ENCODE measurements at places on chromosomes 6 and 20.

GRCh38 chr20:33250666-33251065 is 14.9 kb downstream of the BPIFA1 start:
- DNase-seq, result no peak

- DNase-seq, result no peak
Measured at GRCh38 chr20:14757728-14758127, 420.3 kb upstream of the FLRT3 start.

DNA sequence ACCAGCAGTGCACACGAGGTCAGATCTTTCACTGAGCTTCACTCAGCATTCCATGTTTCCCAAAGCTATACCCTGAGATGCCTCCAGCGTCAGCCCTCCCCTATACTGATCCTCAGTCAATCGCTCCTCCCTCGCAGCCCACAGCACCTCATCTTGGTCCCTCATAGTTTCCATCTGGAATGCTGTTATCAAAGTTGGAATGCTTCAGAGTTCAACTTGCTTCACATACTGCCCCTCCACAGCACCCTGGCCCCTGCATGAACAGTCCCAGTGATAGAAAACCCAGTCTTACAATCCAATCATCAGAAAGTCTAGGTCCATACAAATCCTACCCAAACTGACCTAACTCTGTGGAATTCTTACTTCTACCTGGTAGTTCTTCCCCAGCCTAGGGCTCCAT is 20.0 kb downstream of the SPAG4 start:
- DNase-seq, result no peak

GRCh38 chr20:14198416-14198815 is 139.0 kb downstream of the FLRT3 start:
- no peak for DNase-seq

- no peak for DNase-seq
Measured at GRCh38 chr20:38075161-38075998, 41.8 kb downstream of the RPRD1B start.

- DNase-seq, result no peak
Measured at GRCh38 chr6:125923366-125923877, 33.1 kb upstream of the HINT3 start.

- no peak for DNase-seq
Measured at GRCh38 chr20:37204056-37204455, 24.7 kb upstream of the MROH8 start.

GRCh38 chr6:42199106-42199981 is 4.6 kb upstream of the GUCA1B start:
- no peak for DNase-seq

- DNase-seq, result no peak
Measured at GRCh38 chr6:92706976-92707375, 712.4 kb downstream of the EPHA7 start.

DNA sequence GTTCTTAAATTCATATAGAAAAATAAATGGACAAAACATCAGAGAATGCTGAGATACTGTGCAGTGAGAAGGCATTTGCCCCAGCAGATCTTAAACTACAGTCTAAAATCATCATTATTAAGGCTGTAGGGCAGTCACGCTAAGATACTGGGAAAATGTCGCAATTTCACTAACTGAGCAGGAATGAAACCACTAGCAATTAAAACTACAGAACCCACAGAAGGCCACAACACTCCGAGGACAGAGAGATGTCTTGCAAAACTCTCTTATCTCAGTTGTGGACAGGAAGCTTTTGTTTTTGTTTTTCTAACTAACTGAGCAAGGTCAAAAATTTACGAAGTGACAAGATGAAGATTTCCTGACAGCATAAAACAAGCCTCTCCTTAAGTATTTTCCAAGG is 18.2 kb downstream of the GNAS-AS1 start:
- DNase-seq, result no peak

DNA sequence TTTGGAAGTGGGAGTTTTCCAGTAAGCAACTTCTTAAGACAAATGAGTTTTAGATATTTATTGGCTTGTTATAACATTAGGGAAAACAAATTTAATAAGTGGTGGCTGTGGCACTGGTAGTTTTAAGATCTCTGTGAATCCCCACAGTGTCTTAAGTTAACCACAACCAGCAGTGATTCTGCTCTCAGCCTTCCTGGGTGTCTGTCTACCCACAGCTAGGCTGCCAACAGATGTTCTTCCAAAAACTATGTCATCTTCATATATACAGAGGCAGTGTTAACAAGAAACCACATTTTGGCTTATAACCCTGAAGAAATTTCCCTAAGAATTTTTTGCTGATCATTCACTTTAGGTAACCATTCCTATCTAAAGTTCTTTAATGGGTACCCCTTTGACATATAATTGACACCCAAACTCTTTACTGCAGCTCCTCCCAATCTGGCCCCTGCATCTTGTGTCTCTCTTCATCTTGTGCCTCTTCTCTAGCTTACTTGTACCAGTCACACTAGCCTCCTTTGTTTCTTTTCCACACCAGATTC is 52.7 kb downstream of the TOP1 start:
- DNase-seq, result no peak

DNA sequence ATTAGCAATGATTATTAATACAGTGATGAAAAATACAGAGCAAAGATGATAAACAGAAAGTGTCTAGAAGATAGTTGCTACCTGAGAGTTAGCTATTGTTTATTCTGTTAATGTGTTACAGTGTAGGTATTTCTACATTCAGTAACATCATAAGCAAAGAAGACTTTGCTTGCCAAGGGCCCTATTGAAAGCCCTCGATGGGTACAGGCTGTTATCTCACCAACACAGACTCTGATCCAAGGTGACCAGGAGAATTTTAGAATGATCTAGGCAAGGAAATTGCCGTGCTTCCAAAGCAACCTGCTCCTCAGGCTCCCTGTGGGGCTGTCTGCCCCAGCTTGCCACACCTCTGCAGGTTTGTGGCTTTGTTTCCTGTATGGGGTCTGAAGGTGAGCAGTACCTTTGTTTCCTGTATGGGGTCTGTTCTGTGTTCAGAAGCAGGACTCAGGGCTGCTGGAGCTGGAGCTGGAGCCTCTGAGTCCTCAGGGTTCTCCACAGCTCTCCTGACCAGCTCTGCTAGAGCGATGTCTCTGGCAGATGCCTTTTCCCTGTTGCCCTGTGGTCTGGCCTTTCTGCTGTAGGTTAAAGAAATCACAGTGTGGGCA is 32.5 kb downstream of the PHACTR3 start:
- no peak for DNase-seq

- DNase-seq, result no peak
Measured at GRCh38 chr20:49207076-49207475, 12.1 kb upstream of the DDX27 start.

- no peak for DNase-seq
Measured at GRCh38 chr6:126312013-126312665, 27.8 kb upstream of the CENPW start.

- DNase-seq, result no peak
Measured at GRCh38 chr20:53557130-53557529, 36.5 kb downstream of the ZNF217 start.

GRCh38 chr6:1024587-1024986 is 287.3 kb upstream of the FOXQ1 start:
- no peak for DNase-seq

GRCh38 chr6:85685713-85686112 is 43.0 kb upstream of the SYNCRIP start:
- no peak for DNase-seq

- DNase-seq, result no peak
Measured at GRCh38 chr6:40852779-40853373, 186.1 kb downstream of the UNC5CL start.

DNA sequence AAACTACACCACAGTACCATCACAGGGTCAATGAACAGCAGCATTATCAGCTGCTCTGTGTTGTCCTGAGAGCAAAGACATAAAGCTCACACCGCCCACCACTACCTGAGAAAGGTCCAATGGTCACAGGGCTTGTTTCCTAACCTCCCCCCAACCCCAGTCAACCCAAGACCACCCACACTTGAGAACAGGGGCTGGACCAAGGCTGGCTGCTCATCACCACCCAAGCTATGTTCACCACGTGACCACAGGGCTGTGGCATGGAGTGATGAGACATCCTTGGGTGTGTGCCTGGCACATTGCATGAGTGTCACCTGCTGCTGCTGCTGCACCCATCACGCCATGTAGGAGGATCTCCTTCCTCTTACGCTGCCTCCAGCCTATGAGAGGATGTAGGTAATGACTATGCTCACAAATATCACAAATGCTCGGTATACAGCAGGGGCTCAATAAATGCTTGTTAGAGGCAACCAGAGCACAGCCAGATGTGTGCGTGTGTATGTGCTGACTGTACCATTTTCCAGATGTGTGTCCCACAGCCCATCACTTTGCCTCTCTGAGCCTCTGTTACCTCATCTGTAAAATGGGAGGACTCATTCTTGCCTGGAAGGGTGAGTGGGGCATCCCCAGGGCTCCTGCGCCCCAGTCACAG is 23.3 kb upstream of the SIRPA start:
- DNase-seq, result no peak

GRCh38 chr20:2741881-2742280 is 49.3 kb downstream of the EBF4 start:
- DNase-seq, result no peak

DNA sequence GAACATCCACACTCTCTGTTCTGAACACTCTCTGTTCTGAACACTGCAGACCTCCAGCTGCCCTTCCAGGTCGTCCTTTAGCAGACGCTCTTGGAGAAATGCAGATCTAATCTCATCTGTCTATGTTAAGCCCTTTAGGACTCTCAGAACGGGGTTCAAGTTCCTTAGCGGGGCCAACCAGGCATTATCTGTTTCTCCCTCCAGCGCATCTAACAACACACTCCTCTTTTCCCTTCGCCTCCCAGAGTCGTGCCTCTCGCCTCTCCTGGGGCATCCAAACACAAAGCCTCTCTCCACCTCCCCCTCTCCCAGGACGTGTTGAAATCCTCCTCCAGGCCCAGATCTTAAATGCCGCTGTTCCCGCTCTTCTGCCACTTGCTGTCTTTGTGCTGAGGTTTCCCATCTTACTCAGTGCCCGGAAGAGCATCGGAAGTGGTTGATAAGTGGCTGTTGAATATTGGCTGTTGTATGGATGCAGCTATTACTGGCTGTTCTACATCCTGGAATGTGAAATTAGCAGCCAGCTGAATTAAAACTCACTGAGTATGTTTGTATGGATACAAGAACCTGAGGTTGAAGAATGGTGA is 108.4 kb upstream of the GGTLC1 start:
- DNase-seq, result no peak

DNA sequence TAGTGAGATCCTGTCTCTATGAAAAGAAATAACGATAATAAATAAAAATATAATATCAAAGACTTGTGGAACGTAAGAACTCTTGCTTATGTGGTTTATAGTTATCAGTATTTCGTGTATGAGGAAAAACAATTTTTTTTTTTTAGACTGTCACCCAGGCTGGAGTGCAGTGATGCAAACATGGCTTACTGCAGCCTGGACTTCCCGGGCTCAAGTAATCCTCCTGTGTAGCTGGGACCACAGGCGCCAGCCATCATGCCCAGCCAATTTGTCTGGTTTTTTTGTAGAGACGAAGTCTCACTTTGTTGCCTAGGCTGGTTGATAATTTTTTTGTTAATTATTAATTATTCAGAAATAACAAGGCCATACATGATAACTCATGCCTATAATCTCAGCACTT is 18.6 kb upstream of the CDK19 start:
- DNase-seq, result no peak

DNA sequence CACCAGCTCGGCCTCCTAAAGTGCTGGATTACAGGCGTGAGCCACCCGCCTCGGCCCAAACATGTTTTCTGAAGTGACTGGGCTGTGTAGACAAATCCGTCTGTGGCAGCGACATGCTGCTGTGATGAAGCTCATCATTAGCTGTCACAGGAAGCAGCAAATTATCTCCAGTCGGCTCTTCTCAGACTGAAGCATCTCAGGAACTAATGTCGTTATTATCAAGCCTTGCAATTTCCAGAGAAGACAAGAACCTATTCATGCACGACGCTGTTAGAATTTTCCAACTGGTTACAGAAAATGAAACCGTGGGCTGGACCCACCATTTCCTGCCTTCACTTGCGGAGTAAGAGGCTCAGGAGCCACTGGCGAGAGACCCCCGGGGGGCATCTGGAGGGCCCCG is 17.1 kb upstream of the NTSR1 start:
- DNase-seq, result no peak

- DNase-seq, result no peak
Measured at GRCh38 chr20:48056218-48056617, 270.9 kb upstream of the SULF2 start.
